Stimulated activated CD8-positive, alpha-beta memory T cell treated with anti-CD3 and anti-CD28 coated beads, Interleukin-7, amount 100 ng/mL, for 1 hour (primary cell): ENCODE measurements at places on chromosomes 4 and X.

DNA sequence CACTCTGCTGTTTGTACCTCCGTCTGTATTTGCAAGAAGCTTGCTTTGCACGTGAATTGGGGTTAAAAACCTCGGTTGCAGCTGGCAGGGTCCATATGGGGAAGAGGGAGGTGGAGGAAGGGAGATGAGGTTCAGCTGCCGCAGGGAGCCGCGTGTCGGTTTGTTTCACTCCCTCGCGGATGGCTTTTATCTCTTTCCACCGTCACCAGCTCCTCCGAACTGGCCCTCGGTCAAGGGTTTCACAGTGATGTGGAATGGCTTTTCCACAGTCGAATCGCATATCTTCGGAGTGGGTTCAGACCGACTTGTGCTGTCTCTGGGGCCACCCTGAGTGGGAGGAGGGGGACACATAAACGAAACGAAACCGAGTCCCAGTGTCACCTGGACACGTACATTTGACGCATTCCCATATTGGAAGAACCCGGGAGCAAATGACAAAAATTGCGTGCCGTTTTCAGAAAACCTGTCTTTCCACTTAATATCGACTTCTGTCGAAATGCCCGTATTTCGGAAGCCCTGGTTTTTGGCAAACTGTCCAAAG, 929 bp downstream of the ZBTB33 start:
- DNase-seq = no peak

- no peak for DNase-seq
These were observed 47.3 kb downstream of the ARHGAP24 start for GRCh38 chr4:85522277-85522676.

- no peak for DNase-seq
These were observed 213.3 kb downstream of the GLUD2 start for GRCh38 chrX:121260596-121261240.

GRCh38 chr4:56102601-56103000, 153.9 kb downstream of the CEP135 start:
- no peak for DNase-seq

GRCh38 chr4:55910140-55910539, 38.6 kb upstream of the CEP135 start:
- no peak for DNase-seq

GRCh38 chr4:53816561-53816960, 225.3 kb upstream of the LNX1 start:
- no peak for DNase-seq

GRCh38 chr4:53376900-53377299, 541 bp upstream of the FIP1L1 start:
- no peak for DNase-seq

- DNase-seq = no peak
These were observed 222.4 kb downstream of the ANTXR2 start for GRCh38 chr4:79850626-79851025.
